ENCODE measurements at places on chromosomes 7 and 10.
A peak's percentile ranks its signal among the peaks of the same experiment; 100 is the strongest.

- DNase-seq, result peak; percentile 72
These were observed 39.3 kb downstream of the FAS start for GRCh38 chr10:89029785-89030437.

DNA sequence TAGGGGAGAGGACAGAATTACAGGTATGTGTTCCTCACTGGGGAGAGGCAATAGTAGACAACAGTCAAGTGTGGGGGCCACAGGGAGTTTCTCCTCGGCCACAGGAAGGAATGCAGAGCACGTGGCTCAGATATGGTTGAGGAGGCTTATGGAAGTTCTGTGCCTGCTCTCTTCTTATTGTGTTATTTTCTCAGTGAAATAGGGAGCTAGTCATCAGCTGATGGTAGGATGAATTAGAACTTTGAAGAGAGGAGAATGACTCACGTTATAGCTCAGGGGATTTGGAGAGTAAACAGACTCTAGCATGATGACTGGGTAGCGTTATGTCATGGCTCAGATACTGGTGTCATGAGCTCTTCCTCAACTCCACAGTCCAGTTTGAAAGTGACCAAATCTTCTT, 308.3 kb upstream of the IGFBP3 start:
- no peak for DNase-seq

DNA sequence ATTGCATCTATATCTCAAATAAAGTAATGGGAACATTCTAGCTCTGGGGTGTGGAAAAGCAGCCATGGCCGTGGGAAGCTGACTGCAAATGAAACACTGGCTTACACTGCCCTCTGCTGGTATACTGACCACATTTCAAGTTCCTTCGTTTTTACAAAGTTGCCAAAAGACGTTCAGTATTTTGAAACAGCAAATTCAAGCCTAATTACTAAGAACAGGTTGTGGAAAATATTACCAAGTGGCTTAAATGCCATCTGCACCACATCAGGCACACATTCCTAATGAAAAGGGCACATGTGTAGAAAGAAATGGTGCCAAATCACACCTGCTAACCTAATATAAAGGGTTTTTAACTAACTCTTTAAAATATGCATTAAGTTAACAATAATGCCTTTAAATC, 83.9 kb downstream of the JAZF1 start:
- DNase-seq, result no peak

DNA sequence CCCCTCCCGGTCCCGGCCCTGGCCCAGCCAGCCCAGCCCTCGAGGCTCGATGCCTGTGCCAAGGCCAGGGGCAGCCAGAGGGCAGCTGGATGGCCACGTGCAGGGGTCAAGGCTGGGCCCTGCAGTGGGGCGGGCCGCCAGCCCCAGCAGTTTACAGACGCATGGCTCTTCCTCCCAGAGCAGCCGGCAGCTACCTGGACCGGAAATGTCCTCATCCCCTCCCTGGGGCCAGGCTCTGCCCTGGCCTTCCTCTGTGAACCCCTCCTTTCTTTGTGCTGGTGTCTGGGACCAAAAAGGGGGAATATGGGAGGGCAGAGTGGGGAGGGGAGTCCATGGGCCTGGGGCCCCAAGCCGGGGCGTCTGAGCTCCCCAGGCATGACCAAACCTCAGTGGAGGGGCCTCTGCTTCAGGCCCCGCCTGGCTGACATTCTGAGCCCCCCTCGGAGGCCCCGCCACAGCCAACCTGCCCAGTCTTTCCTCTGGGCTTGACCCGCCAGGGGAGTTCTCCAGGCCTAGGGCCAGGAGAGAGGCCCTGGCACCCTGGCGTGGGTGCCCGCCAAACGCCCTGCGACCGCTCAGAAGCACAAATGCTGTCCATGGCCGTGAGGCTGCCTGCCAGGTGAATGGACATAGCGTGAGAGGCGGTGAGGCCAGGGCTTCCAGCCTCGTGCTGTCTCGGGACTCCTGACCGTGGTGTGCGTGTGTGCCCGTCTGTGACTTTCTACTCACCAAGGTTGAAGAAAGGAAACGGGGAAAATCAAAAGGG, 24.7 kb upstream of the AMZ1 start:
- DNase-seq, result no peak

- no peak for DNase-seq
These were observed 7.5 kb downstream of the NOS3 start for GRCh38 chr7:150998341-150998740.

DNA sequence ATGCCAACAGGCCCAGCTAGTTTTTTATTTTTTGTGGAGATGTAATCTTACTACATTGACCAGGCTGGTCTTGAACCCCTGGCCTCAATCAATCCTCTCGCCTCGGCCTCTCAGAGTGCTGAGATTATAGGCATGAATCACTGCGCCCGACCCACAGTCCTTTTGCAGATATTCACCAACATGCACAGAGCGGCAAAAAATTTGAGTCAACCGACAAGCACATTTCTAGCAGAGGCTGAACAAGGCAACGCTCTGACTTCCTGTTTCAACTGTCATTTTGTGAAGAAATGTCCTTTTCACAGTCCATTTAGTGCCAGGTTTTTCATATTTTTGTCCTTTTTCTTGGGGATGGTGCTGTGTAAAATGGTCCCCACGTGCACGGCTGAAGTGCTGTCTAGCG, 71.1 kb upstream of the KAT6B start:
- no peak for DNase-seq

DNA sequence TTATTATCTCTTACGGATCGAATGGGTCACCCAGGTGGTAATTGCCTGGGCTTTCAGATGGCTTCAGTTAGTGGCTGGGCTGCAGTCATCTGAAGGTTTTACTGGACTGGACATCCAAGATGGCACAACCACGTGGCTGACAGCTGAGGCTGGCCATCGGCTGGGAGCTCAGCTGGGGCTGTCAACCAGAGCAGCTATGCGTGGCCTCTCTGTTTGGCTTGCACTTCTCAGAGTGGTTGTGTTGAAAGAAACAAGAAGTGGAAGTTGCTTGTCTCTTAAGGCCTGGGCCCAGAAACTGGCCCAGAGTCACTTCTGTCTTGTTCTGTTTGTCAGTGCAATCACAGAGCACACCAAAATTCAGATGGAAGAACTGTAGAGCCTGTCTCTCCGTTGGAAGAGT, 5.7 kb upstream of the GDI2 start:
- peak; percentile 4 for DNase-seq

- DNase-seq, result no peak
These were observed 41.2 kb upstream of the ZNF138 start for GRCh38 chr7:64753032-64753431.

DNA sequence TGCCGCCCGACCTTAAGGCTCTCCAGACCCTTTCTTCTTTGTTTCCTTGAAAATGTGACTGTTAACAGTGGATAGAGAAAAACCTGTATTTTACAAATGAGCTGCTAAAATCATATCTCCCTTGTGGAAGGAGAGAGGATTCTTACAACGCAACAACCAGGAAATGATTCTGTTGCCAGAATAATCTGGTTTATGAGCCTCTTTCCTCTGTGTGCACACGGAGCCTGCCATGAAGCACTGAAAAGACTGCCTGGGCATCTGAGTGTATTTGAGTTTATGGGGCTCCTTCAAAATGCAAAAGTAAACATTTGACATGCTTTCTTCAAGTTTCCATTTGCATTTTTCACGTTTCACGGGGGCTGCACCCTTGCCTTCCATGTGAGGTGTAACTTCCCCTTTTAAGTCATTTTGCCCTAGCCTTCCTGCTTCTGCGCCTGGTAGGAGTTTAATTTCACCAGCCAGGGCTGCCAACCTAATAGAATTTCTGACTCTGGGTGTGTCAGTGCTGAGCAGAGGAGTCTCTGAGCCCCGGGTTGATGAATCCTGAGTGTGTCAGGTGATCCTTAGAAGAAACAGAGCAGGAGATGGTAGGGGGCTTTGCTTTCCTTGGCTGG, 101.2 kb downstream of the GRB10 start:
- no peak for DNase-seq

DNA sequence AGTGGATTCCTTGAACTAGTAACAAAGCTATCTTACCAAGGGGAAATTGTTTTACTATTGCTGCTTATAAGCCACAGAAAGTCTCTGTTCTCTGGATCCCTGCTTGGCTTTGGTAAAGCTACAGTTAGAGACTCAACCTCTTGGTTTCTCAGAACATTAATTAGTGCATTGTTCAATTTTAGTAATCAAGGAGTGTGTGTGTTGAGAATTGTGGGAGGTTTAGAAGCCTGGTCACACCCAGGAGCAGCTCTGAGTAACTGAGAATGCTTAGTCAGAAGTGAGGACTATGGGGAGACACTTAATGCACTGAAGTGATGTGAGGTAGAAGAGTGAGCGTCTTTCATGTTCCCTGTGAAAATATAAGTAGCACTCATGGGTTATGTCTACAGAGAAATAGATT, 8.2 kb upstream of the ACTA2 start:
- no peak for DNase-seq

- peak; percentile 79 for DNase-seq
These were observed 19.7 kb downstream of the GOLGA7B start for GRCh38 chr10:97869091-97870042.

- no peak for DNase-seq
These were observed 348.8 kb downstream of the RNLS start for GRCh38 chr10:88234297-88234696.

- DNase-seq, result no peak
These were observed 95.9 kb upstream of the EGR2 start for GRCh38 chr10:62912086-62912485.

- DNase-seq, result no peak
These were observed 586 bp upstream of the ANKRD26 start for GRCh38 chr10:27100813-27101347.

- DNase-seq, result no peak
These were observed 7.4 kb upstream of the MICALL2 start for GRCh38 chr7:1466524-1467271.

DNA sequence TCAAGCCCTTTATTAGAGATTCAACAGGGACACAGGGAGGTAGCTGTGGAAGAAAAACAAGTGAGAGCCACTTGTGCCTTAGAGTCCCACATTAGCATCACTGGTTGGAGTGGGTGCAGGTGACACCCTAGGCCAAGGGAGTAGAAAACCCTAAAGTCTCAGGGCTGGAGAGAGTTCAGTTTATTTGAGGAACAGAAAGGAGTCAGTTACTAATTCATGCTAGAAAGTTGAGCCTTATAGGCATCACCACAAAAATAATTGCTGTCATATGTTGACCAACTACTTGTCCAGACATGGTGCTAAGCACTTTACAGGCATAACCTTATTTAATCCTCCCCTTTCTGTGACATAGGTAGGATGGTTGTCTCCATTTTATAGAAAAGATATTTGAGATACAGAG, 20.9 kb upstream of the ACSL5 start:
- DNase-seq, result no peak

DNA sequence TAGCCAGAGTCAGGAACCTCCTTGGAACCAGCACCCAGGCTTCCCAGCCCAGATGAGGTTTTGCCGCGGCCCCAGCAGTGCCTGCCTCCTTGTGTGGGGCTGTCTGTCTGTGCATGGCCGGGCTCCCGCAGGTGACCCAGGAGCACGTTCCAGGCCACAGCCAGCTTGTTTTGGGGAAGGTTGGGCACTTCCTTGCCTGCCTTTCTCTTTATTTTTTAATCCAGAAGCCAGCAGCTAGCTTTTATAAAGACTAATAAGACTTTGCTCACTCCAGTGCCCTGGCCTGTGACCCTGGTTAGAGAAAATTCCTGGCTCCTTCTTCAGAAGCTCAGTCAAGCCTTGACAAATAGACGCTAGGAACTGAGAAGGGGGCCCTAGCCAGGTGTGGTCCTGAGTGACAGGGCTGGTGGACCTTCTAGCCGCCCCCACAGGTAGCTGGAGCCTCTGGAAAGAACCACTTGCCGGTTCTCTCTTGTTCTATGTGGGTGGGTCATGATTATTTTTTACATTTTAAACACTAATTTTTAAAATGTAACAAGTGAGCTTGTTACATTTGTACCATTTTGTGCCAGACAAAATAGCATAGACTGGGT, 837 bp downstream of the SLC29A3 start:
- DNase-seq, result no peak

DNA sequence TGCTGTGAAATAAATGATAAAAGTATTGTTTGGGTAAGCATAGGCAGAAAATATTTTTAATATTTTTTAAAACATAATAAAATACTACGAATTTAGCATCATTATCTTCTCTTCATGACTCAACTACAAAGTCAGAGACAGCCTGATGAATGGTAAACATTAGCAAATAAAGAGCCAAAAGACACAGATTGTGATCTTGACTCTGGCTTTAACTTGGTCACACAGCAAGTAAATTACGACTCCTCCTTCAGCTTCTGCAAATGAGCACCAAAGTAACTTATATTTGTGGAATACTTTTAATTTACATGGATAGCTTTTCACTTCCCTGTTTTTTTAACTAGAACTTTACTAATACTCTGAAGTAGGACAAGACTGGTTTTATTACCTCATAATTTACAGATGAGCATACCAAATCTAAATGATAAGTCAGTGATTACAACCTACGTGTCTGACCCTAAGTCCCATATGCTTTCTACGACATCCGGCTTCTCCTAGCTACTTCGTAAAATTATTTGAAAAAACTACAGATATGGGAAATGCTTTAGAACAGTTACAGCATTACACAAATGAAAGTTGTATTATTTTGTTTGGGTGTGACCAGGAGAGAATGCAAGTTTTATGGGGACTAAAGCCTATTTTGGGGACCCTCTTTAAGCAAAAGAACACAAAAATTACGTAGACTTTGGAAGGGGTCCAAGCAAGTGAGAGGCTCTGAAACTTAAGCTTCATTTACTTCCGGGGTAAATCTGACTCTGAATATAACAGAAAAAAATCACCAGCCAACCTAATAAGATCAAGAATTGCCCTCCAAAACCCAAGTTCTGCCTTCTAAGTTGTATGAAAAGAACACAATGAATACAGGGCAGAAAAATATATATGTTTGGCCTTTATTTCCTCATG, 133.8 kb downstream of the CPEB3 start:
- no peak for DNase-seq

DNA sequence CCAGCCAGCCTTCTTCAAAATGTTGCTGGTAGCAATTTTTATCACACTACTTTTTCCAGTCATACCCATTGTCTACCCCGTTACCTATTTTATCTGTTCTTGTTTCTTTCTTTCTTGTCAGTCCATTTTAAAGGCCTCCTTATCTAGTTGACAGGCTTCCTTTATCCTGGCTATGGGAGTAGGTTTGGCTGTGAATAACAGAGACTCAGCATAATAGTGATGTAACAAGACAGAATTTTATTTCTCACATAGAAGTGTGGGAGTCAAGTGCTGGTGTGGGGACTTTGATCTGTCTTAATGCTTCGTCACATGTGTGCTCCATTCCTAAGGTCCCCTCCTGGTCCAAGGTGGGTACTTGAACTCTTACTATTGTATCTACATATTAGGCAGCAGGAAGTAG, 283.6 kb downstream of the EXOC4 start:
- no peak for DNase-seq

GRCh38 chr7:41125343-41125742, 577.5 kb downstream of the INHBA start:
- no peak for DNase-seq

- DNase-seq, result no peak
These were observed 445.1 kb downstream of the PLXNA4 start for GRCh38 chr7:132131196-132131595.

GRCh38 chr10:45044290-45044689, 43.6 kb downstream of the ZNF22 start:
- no peak for DNase-seq

- DNase-seq, result no peak
These were observed 97.6 kb downstream of the LYZL1 start for GRCh38 chr10:29386342-29386999.
